ENCODE measurements at places on chromosomes 1 and 21.
A peak's percentile ranks its signal among the peaks of the same experiment; 100 is the strongest.

DNA sequence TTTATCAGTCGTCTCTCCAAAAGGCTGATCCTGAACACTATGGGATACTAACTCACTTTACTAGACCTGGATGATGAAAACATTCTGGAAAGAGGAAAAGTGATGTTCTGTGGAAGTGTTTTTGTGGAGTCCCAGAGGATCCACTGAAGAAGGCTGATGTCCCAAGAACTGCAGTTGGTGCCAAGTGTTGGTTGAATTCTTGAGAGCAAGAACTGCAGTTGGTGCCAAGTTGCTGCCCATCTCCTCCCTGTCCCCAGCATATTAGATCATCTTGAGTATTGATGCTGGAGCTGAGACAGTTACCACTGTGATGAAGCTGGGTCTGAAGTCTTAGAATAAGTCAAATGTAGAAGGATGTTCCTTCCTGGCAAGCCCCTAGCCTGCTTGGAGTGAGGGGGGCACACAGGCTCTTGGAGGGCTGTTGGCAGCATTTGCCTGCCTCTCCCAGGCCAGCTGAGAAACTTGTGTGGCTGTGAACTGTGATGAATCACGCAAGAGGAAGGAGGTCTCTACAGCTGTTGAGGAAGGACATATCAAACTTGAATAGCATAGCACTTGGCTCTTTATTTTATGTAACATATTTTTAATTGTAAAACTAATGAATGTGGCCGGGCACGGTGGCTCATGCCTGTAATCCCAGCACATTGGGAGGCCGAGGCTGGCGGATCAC is 48.1 kb downstream of the DNAJC6 start:
- no peak for DNase-seq

- no peak for DNase-seq
Observed at GRCh38 chr1:181405584-181405983, 77.7 kb upstream of the CACNA1E start.

DNA sequence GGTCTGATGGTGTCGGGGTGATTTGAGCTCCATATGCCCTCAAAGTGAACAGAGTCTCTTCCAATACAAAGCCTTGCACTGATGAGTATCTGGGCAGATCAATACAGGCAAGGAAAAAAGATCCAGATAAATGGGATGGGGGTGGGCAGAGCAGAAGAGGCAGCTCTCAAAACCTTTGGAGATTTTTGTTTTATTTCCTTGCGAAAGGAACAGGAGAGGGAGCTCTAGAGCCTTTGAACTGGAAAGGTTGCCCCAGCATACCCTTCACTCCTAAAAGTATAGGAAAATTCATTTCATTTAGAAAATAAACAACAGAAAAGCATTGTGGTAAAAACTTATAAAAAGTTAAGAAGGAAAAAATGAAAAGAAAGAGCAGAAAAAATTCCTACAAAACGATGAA is 31.4 kb upstream of the OLIG2 start:
- peak; percentile 12 for DNase-seq

DNA sequence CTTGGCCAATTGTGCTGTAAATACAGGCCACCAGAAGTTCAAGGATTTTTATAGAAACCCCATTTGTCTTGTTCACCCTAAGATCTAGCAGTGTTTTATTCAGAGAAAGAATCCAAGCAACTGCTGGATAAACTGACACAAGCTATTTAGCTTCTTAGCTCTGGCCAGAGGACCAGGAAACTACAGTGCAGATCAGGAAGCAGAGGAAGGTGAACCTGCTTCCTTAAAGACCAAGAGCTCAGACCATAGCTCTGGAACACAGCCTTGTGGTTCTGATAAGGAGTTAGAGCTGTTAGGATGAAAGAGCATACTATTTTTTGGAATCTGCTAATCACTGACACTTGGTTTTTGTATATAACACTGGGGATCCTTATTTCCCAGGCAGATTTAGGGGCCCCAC is 5.2 kb upstream of the CCDC17 start:
- DNase-seq, result no peak

- DNase-seq, result no peak
Observed at GRCh38 chr1:29758781-29759499, 522.6 kb downstream of the PTPRU start.

- DNase-seq, result no peak
Observed at GRCh38 chr1:65147424-65148177, 402 bp upstream of the AK4 start.

DNA sequence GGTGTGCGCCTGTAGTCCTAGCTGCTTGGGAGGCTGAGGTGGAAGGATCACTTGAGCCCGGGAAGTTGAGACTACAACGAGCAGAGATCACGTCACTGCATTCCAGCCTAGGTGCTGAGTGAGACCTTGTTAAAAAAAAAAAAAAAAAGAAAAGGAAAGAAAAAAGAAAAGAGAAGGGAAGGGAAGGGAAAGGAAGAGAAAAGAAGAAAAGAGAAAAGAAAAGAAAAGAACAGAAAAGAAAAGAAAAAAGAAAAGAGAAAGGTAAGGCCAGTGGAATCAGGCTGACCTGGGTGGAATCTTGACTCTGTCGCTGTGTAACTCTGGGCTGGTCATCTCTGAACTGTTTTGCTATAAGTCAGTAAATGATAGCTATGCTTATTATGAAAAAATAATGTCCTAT is 33.7 kb upstream of the KIRREL1 start:
- no peak for DNase-seq

GRCh38 chr1:173666646-173667045 is 3.0 kb downstream of the ANKRD45 start:
- DNase-seq, result no peak

DNA sequence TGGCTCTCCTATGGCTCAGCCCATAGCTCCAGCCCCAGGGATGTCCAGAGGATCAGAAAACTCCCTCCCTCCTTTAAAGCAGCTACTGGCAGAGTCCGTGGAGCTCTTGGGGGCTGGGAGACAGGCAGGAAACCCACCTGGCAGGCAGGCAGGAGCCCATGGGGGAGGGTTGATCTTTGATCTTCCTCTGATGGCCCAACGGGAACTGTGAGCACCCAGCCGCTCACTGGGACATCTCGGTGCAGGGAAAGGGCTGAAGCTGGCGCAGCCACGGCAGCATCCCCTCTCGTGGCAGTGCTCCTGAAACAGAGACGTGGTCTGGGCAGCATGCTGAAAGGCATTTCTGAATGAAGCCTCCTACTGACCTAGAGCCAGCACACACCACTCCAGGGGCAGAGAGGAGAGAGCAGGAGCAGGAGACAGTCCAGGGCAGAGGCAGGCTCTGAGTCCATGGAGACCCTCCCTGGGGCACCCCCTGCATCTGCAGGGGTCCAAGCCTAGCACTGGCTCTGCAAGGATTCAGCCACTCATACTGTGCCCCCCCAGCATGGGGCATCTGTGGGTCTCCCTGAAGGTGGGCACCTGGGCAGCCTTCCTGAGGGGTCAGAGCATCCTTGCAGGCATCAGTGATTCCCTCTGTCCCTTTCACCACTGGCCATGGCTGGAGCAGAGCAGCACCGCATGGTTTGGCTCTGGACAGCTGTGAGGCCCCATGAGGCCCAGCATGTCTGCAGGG is 4.9 kb upstream of the SLX9 start:
- no peak for DNase-seq

DNA sequence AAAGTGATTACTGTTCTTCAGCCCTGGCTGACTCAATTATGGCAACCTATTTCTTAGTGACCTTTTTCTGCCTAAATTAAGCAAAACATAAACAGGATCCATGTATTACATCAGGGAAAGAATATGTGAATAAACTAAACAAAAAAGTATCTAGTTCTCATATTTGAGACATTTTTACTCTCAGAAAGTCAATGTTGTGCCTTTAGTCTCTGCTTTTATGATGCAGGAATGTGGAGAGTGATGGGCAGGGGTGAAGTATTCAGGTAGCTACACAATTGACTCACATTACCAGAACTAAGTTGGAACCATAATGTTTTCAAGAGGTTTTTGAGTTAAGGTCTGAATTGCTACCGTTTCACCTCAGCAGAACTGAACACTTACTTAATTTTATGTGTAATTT is 462.7 kb upstream of the CXADR start:
- DNase-seq, result peak; percentile 10

- DNase-seq, result peak; percentile 76
Observed at GRCh38 chr1:162856260-162856659, 4.7 kb downstream of the CCDC190 start.

GRCh38 chr1:116481934-116482333 is 88.9 kb downstream of the CD58 start:
- no peak for DNase-seq

GRCh38 chr1:159144571-159144970 is 26.8 kb upstream of the CADM3 start:
- DNase-seq, result no peak

DNA sequence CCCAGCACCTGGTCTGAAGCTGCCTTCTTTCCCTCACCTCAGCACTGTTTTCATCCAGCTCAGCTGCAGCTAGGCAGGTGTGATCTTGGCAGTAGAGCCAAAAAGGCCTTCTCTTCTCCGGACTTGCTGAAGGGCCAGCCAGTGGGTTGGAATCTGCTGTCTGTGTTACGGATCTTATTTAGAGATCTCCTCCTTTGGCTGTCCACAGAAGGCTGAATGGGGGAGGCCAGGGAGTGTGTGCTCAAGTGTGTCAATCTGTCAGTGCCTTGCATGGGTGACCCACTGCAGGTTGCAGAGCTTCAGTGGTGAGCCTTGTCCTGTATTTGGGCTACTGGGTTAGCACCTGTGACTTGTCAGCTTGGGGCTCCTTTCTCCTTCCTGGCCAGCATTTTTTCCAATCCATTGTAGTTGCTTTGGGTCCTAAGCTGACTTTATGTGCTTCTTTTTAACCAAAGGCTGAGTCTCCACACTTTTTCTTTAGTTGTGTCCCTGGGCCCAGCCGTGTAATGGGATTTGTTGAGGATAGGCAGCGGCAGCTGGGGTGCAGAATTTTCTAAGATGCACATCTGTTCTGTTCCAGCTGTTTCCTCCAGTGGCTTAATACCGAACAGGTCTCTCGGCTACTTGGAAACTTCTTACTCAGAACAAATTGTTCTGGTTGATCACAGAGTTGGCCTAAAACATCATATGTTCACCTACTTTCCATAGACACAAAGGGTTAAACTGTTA is 126.8 kb downstream of the PEX14 start:
- no peak for DNase-seq

DNA sequence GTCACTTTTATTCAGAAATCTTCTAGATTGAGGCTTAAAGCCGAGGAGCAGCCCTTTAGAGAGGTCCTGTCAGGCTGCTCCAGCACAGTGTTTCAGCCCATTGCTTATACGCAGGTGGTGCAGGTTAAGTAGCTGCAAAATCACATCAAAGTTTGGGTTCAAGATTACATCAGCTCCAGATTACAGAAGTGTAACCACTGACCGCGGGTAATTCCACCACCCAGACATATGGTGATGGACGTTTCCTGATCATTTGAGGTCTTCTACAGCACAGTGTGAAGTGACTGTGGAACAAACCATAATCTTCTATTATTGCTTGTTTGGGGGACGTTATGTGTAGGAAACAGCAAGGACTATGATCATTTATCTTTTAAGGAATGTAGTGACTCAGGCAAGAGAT is 11.8 kb downstream of the C1orf115 start:
- no peak for DNase-seq

DNA sequence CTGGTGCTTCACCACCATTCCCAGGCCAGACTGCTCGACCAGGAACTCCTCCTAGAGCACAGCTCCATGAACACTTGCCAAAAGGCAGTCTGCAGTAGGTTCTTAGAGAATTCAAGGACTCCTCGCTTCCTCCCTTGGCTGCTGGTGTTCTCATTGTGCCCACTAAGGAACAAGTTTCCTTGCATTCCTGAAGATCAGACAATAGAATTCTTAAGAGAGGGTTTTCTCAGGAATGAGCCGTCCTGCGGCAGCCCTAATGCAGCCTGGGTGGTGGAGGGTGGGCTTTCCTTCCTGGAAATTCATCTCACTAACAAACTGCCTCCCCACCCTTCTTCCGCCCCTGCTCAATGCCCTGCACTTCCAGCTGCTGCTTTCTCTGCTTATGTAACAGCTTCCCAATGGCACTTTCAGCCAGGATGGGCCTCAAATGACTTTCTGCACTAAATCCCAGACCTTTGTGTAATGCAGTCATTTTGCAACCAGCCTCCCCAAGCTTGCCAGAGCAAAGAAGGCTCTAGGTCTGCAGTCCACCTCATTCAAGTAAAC is 287.9 kb downstream of the PLPP3 start:
- DNase-seq, result no peak

DNA sequence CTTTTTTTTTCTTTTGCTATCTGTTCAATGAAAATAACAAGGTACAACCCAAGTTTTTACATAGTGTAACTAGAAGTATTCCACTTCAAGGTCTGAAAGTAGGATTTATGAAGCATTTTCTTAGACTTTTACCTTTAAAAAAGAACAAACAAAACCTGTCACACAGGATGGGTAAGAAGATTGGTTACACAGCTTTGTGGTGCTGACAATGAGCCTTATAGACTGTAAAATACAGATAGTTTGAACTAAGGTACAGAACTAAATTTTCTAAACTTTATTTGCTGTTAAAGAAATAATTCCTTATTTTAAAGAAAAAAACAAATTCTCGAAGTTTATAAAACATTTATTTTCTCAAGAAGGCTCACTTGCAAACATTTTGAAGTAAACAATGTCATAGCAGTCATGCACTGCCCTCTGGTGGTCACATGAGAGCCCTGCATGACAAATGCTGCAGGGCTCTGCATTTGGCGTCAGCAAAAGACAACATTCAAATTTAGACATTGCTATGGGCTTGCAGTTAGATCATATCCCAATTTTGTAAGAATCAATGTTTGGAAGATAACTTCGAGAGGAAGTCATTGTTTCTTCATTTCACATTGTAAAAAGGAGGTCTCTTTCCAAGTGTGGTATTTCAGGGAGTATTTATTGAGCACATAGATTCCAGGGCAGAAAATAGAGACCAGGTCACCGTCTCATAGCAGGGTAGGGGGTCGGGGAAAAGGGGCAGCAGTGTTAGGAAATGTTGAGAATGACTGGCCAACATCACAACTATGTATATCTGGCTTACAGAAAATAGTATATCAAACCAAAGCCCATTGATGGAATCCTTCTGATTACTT is 115.3 kb upstream of the FMN2 start:
- DNase-seq, result peak; percentile 60

DNA sequence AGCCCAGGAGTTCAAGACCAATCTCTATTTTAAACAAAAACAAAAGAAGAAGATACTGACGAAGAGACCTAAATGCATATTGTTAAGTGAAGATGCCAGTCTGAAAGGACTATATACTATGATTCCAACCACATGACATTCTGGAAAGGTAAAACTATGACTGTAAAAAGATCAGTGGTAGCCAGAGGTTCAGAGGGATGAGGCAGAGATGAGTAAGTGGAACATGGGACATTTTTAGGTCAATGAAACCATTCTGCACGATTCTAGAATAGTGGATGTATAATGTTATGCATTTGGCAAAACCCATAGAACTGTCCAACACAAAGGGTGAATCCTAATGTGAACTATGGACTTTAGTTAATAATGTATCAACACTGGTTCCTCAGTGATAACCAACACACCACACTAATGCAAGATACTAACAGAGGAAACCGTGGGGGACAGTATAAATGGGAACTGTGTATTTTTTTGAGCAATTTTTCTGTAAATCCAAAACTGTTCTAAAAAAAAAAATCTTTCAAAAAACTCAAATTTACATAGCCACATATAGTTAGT is 8.2 kb downstream of the RC3H1 start:
- no peak for DNase-seq

GRCh38 chr1:172900376-172900997 is 150.3 kb downstream of the TNFSF18 start:
- DNase-seq, result no peak

Measured in fibroblast of villous mesenchyme (primary cell).